ENCODE measurements at places on chromosomes 4 and X.

GRCh38 chr4:12359420-12359819 is 930.7 kb upstream of the HS3ST1 start:
- DNase-seq = no peak

DNA sequence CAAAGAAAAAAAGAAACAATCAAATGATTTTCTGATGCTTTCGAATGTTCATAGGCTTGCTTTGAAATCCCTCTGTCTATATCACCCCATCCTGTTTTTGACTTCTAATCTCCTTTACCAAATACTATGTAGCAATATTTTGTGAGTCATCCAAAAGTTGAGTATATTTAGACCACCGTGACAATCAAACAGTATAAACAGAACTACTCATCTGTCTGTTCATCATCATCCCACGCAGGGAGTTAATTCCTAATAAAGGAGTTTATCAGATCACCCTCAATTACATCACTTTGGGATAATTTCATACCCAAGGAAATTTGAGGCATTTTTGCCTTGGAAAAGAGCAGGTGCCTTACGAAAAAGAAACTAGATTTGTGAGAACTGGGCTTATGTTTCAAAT is 212.9 kb downstream of the CBR4 start:
- no peak for DNase-seq

GRCh38 chrX:140425712-140426395 is 79.0 kb downstream of the SOX3 start:
- DNase-seq = no peak

DNA sequence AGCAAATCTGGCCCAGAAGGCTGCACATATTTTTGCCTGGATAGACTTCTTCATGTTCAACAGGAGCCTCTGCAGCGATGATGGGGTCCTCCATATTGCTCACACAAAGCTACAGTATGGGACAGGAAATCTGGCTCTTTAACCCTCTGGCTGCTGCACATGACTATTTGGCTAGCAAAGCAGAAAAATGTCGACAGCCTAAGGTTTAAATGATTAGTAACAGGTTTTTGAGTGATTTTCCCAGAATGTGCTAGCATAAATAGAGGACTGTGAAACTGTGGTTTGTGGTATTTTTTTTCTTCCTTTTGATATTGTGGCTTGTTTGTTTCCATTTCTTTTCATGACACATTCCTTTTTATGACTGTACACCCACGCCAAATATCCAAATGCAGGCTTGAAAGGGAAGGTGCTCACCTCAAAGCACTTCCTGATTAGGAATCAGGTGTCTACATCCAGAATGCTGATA is 120.2 kb upstream of the GK2 start:
- no peak for DNase-seq

DNA sequence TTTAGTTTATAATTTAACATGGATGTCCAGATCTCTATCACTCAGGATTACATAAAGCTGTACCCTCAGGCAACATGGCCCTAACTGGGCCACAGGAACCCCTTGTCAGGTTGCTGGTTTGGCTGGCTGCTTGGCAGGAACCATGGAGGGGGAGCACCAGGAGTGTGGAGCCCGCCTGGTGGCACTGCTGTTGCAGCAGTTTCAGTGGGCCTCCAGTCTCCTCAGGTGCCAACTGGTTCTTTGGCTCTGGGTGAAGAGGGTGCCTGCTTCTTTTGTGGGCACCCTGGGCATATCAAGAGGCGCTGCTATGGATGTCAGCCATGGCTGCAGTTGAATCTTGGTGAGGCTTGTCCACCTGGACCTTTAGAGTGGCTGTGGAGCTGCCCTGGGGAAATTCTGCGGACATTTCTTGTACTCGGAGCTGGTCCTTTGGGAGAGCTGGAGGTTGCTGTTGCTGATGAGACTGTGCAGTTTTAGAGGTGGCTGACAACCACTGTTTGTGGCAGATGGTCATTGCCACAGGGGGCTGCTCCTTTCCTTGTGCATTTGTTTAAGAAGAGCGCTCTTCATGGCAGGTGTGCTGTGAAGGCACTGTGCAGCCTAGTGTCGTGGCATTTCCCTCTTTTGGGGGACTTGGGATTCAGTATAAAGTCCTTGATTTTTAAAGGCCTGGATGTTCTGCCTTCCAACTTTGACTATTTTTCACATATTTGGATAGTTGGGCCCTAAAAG is 10.3 kb upstream of the SMIM14 start:
- DNase-seq = no peak

DNA sequence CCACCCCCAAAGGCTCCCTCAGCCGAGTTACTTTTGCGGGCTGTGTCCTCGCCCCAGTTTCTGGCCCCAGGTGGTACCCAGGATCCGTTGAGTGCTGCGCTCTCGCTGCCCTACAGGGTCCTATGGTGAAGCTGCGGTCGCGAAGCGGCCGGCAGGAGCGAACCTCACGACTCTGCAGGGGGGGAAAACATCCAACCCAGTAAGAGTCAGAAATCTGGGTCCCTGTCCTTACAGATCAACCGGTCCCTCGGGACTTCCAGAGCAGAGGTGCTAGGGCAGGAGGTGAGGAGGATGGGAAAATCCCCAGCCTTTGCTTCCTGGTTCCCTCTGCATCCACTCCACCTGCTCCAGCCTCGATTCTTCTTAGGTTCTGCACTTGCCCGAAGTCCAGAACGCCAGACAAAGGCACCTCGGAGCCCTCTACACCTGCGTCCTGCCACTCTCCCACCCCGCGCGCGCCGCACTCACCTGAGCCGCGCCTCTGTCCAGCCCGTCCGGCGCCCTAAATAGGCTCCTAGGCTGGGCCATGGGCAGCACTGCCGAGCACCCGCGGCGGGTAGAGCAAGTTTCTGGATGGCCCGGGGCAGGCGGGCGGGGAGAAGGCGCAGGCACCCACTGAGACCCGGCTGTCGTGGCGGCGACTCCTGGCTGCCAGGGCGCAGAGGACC is at the start of gene HS3ST1:
Gene HS3ST1, minus strand, starts transcription at position 664 of the 668 bp plus-strand sequence. CDS start 28,889 bp downstream, outside the sequence.
- no peak for DNase-seq

- DNase-seq = no peak
These were observed 64.5 kb downstream of the FAM9B start for GRCh38 chrX:8969378-8969777.

DNA sequence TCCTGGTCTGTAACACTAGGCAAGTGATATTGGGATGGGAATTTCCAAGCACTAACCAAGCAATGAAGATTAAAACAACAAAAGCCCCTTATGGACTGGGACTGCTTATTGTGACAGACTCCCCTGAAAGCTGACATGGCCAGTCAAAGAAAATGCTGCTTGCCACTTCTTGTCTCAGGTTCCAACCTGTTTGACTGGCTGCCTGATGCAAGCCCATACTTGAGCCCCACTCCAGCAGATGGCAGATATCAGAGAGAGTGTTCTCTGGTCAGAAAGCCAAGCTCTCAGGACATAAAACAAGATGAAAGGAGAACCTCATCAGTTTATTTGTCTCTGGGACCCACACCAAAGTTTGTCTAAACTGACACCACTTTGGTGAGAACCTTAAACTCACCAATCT is 15.5 kb upstream of the IGBP1 start:
- no peak for DNase-seq

DNA sequence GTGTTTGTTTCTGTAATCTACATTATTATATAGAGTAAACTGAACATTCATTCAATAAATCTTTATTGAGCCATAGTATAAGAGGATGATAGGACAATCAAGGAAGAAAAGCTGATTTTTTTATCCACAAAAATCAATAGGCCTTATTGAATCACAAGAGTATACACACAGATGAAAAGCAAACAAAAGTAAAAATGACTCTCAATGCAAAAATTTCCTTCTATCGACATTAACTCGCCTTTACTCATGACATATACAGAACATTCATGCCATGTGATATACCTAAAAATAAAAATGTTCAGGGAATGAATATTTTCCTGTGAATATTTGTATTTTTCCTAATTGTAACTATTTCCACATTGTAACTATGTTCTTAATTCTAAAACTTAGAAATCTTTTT is 161.2 kb downstream of the LRBA start:
- no peak for DNase-seq

DNA sequence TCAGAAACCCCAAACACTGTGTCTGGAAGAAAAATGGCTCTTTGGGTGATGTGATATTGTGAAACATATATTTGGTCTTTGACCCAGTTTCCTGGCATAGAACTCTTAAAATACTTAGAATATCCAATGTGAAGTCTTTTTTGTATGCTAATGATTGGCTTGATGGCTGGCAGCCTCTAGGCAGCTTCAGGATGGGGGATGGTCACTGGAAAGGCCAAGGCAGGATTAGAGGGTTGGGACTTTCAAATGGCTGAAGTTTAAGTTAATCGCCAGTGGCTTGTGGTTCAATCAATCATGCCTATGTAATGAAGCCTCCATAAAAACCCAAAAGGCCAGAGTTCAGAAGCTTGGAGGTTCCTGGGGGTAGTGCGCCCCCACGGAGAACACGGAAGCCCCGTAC is 33.5 kb upstream of the ESX1 start:
- DNase-seq = peak; percentile 75

DNA sequence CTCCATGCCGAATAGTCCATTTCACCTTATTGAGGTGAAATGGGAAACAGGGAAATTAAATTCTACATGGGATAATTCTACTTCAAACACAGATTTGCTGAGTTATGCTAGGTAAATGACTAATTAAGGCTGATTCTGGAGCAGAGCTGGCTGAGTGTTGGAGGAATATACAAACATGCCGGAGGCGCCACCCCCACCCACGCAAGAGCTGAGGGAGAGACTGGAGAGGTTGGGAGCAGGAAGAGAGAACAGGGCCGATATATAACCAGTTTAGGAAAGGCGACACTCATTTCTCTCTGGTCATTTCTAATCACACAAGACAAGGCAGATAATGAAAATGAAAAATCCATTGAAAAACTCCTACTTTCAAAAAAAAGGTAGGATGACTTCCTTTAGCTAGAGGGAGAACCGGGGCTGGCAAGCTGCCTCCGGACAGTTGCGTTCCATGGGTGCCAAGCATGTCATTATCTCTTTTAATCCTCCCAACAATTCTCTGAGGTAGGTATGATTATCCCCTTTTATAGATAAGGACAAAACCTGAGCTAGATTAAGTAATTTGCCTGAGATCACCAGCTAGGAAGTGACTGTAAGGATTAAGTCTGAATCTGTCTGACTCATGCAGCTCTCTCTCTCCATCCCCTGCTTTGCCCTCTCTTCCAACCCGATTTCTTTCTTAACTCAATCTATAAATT is 27.6 kb upstream of the CFAP299 start:
- no peak for DNase-seq

DNA sequence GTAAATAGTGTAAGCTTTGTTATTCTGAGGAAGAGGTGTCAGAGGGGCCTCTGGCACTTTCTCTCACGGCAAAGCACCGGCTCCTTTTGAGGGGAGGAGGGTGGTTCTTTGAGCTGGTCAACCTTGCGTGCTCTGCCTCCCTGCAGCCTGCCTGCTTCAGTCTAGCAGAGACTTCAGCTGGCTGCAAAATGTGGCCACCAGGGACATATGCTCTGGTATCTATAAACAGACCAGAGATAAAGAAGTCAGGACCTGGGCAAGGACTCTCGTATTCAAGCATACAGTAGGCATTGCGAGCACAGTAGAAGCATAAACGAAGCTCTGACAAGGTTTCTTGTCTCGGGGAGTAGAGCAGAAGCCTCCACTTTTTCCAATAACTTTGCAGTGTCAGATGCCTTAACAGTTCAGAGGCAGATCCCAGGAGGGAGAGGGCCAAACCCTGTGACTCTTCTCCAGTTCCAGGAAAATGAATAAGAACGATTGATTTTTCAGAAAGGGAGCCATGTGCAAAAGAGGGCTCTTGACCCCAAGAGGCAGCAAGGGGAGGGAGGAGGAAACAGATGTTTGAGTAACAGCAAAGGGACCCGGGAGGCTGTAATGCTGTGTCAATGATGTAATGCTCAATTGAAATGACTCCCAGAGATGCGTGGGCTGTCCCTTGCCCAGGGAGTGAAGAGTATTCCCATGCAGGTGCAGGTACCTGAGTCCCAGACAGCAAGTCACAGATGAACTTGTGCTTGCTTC is 57.9 kb upstream of the TEX13D start:
- no peak for DNase-seq

DNA sequence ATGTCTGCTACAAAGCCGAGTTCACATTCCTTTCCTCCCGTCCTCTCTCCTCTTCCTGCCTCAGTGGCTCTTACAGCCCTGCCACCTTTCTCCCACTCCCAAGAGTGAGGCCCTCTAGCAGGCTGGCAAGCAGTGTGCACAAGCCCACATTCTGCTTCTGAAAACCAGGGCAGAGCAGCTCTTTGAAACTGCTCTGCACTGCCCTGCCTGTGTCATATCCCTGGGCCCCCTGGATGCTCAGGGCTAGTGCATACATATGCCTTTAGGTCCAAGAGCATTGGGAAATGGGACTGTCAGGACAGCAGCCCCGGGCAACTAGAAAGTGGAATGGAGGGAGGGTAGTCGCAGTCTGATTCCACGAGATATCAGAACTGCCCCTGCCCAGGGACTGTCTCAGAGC is 42.4 kb downstream of the CNGA2 start:
- DNase-seq = no peak

GRCh38 chr4:122772986-122773385 is 40.5 kb downstream of the BBS12 start:
- no peak for DNase-seq

DNA sequence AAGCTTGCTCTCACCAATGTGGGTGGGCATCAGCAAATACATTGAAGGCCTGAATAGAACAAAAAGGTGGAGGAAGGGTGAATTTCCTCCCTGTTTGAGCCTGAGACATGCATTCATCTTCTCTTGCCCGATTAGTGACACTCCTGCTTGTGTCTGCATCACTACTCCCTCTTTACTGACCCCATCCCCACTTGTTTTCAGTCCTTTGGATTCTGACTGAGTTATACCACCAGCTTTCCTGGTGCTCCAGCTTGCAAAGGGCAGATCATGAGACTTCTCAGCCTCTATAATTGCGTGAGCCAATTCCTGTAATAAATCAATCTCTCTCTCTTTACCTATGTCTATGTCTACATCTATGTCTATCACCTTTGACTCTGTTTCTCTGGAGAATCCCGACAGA is 47.4 kb upstream of the DYNLT3 start:
- no peak for DNase-seq

GRCh38 chr4:25807102-25807728 is 55.6 kb downstream of the SEL1L3 start:
- no peak for DNase-seq

DNA sequence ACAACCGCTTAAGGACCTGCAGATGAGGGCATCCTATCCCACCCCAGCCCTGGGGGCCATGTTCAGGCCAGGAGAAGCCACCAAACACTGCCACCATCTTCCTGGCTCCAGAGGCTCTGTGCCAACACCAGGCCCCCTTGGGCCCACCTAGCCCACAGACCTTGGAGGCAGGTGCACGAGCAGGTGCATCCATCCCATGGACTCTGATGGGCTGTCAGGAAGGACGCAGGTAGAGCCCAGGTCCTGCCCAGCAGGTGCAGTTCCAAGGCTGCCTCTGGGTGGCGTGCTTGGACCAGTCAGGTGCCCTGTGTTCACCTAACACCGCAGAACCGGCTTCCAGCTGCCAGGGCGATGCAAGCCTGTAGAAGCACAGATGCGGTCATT is 22.8 kb upstream of the PDE6B start:
- DNase-seq = peak; percentile 77
